Stimulated activated CD8-positive, alpha-beta memory T cell treated with anti-CD3 and anti-CD28 coated beads, Interleukin-4, amount 100 ng/mL, for 4 hours (primary cell): ENCODE measurements at places on chromosomes 3 and 15.

DNA sequence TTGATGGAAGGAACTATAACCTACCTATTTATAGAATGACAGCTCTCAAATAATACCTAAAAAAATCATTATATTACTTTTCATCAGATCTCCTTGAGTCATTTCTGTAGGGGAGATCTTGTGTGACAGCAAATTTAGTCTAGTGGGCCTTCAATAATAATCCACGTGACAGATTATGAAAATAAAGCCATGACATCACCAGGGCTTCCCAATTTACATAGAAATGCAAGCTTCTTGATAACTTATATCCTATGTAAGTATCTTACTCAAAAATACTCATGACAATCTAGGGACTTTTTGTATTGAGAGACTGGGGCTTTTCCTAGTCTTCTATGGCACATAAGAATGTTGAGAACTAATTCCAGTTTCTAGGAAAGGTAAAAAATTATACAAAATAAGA, 21.6 kb downstream of the IFT57 start:
- DNase-seq: no peak

GRCh38 chr15:22850055-22850454, 11.6 kb downstream of the NIPA2 start:
- no peak for DNase-seq

DNA sequence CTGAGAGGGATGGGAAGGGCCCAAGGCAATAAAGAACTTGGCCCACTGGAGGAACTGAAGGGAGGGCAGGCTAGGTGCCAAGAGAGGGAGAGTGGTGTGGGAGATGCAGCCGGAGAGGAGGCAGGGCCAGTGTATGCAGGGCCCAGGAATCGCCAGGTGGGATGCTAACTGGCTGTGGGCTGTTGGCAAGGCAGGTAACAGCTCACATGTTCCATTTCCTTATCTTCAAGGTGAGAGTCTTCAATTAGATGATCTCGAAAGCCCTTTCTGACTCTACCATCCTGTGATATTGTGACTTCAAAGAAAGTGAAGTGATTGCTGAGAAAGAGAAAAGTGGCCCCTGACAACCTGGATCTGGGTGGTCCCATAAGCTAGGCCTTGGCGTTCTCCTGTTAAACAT, 49.0 kb downstream of the CASR start:
- no peak for DNase-seq

- no peak for DNase-seq
These were observed 3.2 kb downstream of the KCTD6 start for GRCh38 chr3:58495101-58495500.

DNA sequence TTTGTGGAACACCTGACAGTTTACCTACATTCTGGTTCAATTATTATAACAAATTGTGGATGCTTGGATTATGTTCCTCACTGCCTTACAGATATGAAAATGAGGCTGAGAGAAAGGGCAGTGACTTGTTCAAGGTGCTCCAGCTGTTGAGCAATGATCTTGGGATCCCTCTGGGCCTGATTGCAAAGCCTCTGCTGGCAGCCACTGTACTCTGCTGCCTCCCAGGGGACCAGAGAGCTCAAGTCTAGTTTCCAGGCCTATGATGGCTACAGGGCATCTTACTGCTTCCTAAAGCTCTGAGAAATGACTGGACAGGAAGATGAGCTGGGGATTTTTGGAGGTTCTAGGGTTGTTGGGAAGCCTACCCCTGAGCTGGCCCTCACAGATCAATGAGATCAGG, 2.3 kb upstream of the SHC4 start:
- DNase-seq: no peak

- DNase-seq: no peak
These were observed 9.5 kb downstream of the CFAP44 start for GRCh38 chr3:113431811-113432210.

GRCh38 chr3:25265284-25265683, 162.8 kb upstream of the RARB start:
- no peak for DNase-seq

GRCh38 chr3:123658852-123659206, 74.0 kb upstream of the HACD2 start:
- no peak for DNase-seq

- DNase-seq: no peak
These were observed 269.8 kb downstream of the RYR3 start for GRCh38 chr15:33580526-33580925.

DNA sequence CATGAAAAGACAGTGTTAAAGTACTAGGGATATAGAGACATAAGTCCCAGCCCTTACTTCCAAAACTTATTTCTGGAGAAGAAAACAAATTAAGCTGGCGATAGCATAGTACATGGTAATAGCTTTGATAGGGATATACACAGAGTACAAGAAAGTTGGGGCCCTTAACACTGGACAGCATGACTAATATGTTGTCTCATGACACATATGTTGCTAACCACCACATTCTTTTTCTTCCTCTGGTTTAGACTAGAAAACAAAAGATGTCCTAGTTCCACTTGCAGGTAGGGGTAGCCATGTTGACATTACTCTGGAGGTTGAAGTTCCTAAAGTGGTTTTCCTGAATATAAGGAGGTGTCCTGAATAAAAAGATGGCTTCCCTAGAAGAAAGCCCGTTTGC, 75.3 kb downstream of the RFX7 start:
- DNase-seq: no peak

DNA sequence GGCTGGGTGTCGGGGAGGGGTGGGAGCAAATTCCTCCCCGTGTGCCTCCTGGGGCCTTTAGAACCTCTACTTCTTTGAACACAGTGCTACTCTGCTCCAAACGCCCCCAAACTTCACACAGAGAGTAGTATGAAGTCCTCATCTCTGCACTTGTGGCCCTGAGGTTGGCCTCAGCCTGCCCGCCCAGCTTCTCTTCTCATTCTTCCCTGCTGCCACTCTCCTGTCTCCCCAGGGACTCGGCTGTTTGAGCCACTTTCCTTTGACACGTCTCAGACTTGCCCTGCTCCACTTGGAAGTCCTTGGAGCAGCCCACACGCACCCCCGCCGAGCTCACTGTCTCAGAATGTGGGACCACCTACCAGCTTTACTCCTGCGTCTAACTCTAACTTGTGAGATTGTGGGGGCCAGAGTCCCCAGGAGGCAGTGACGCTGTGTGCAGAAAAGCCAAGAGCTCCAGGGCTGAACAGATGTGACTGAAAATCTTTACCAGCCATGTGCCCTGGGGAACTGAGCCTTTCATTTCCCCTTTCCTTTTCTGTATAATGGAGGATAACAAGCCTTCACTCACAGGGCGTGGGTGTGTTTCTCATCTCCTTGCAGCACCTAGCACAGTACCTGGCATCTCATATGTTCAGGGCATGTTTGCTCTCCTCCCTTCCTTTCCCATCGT, 233.6 kb upstream of the CTDSPL start:
- DNase-seq: no peak

GRCh38 chr15:74609938-74610301, 5.7 kb upstream of the CLK3 start:
- DNase-seq: no peak

GRCh38 chr3:114499976-114500375, 206.1 kb downstream of the TIGIT start:
- no peak for DNase-seq

GRCh38 chr3:101730839-101731238, 6.4 kb downstream of the CEP97 start:
- no peak for DNase-seq

DNA sequence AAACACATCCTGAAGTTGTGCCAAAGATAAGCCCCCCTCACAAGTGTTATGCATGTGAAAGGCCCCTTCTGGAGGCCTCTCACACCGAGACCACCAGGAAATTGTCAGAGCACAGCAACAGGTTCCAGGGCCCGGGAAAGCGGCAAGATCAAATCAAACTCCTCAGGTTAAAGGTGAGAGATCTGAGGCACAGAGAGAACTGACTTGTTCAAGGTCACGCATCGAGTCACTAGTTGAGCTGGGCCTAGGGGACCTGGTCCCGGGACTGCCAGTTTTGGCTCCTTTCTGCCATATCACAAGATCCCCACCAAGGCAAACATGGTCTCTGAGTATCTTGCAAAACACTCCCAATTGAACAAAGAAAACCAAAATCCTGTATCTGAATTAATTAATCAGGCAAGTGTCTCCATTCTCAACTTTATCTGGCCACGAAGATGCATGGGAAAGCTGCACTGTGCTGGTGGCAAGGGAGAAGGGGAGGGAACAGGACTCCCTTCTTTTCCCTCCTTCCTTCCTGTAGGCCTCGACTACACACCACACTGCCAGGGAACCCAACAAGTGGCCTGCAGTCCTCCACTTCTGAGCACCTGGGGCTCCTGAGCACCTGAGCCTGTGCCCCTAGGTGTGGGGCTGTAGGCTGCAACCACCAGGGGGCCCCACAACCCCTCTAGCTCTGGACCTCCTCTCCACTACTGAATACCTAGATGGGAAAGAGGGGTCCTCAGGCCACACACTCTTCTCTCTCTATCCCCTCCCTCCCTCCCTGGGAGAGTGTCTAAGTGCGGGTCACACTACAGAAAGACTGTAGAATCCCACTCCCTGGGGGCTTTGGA, 37.3 kb downstream of the ANP32A start:
- peak; percentile 32 for DNase-seq

- no peak for DNase-seq
These were observed 97.7 kb upstream of the WNT5A start for GRCh38 chr3:55584716-55585368.

- DNase-seq: no peak
These were observed 60.9 kb downstream of the TGFBR2 start for GRCh38 chr3:30667280-30667651.

DNA sequence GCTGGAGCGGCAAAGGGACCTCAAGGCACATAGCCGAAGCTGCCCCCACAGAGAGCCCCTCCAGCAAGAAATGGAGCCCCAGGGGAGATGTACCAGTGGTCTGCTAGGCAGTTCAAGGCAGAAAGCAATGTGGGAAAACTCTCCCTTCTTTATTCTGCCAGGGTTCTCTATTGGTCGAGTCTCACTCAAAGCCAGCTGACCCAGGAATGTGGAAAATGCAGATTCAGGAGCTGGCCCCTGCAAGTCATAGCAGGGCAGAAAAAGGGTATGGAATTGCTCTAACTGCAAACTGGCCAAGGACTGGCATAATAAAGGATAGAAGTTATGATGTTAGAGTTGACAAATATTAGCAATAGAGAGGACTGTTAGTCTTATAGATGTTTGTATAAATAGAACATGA, 4.0 kb upstream of the TOPAZ1 start:
- DNase-seq: no peak

GRCh38 chr3:36679384-36680200, 84.8 kb downstream of the DCLK3 start:
- DNase-seq: no peak

DNA sequence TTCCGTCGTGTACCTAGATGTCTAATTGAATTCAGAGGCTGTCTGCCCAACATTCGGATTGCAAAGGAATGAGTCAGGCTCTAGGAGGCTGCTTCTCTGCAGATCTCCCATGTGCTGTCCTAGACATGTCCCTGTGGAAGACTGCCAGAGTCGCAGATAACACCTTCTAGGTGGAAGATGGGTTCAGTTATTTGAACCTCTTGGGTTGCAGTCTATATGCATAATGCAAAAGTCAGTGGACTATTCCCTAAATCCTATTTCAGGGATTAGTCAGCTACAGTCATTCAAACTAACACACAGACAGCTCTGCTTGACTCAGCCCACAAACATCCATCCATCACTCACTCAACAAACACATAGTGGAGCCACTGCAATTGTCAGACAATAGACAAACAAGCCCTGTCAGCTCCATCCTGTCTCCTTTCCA, 300.0 kb upstream of the CTNNB1 start:
- no peak for DNase-seq

DNA sequence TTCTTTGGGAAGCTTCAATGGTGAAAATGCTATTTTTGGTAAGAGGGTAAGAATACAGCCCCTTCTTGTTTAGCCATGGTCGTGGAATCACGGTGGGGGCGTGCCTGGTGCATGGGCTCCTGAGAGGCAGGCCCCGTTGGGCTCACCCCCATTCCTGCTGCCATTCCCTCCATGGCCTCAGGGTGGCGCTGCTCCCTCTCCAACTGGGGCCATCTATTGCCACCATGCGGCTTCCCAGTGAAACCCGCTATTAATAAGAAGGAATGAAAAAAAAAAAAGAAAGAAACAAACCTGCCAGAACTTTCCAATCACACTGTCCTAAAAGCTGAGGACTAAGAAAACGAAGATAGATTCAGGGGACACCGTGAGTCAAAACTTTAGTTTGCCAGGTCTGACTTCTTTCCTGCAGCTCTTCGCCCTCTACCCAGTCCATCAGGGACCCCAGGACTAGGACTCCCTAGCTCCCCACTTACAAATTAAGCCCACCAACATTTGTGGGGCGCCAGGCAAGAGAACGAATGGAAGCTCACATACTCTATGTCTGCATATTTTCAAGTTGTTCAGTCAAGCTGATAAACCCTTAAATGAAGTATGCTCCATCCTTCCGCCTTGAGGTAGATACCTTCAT, 30.6 kb upstream of the ABHD2 start:
- peak; percentile 80 for DNase-seq

DNA sequence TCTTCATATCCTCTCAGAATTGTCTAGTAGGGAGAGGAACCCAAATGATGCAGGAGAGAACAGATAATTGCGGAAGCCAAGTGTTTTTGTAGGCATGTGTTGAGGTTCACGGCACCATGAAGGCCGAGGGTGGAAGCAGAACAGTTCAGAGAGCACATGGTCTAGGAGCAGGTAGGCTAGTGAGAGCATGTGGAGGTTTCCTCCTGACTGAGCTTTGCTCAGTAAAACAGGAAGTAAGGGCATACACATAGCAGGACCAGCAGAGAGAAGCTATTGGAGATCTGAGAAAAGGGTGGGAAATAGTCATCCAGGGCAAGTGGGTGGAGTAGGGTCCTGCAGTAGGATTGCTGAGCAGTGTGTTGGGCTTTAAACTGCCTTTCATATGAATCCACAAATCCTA, 491.1 kb downstream of the FHIT start:
- no peak for DNase-seq

DNA sequence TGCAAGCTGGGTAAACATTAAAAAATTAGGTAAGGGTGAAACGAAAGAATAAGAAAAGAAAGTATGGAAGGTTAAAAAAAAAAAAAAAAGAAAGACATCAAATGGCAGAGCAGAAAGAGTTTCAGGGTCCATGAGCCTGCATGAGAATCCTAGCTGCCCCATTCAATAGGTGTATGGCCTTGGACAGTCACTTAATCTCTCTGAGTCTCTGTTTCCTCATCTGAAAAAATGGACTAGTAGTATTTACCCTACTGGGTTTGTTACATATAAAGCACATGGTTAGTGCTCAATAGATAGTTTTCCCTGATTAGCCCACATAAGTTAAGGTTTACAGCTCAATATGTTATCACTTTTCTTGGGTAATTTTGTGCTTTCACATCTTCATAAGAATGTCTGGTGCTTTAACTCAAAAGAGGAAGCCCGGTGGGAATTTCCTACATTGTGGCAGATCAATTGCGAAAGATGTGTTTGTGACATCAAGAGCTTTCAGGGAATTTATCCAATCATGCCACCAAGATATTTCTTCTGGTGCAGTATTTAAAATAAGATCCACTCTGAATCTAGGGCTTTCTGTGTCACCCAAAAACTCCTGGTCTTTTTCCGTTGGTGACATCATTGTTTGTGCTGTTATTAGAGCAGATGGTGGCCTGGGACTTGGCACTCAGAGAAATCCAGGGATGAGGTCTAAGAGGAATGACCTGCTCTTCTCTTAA, 57.2 kb upstream of the UBE2E1 start:
- no peak for DNase-seq

- peak; percentile 19 for DNase-seq
These were observed 74.1 kb downstream of the SENP2 start for GRCh38 chr3:185659942-185660921.
